ENCODE measurements at places on chromosomes 6 and 20.

GRCh38 chr20:61236713-61237112 lies 15.3 kb upstream of the CDH4 start:
- DNase-seq: no peak

DNA sequence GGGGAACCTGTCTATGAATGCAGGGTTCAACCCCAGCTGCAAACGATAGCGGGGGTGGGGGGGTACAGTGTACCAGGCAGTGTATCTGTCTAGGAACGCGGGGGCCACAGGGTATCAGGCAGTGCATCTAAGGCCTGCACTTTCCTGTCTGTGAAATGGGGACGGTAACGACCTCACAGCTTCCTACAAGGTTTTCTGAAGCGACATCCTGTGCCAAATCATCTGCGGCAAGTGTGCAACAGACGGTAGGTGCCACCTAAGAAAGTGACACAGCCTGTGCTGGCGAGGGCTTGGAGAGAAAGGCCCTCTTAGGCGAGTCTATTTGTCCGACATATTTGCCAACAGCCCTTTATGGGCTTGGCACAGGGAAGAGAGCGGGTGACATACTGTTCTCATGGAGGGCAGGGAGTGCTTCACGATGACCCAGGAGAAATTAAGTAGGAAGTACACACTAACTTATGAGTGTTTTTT lies 3.8 kb downstream of the DIDO1 start:
- peak; percentile 40 for DNase-seq

DNA sequence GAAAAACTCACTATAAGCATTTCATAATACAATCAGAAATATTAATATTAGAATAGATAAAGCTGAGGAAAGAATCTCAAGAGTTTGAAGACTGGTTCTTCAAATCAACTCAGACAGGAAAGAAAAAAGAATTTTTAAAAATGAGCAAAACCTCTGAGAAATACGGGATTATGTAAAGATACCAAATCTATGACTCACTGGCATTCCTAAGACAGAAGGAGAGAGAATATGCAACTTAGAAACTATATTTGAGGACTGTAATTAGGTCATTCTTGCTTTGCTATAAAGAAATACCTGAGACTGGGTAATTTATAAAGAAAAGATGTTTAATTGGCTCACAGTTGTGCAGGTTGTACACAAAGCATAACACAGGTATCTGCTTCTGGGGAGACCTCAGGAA lies 665.1 kb downstream of the RNF144B start:
- DNase-seq: no peak

DNA sequence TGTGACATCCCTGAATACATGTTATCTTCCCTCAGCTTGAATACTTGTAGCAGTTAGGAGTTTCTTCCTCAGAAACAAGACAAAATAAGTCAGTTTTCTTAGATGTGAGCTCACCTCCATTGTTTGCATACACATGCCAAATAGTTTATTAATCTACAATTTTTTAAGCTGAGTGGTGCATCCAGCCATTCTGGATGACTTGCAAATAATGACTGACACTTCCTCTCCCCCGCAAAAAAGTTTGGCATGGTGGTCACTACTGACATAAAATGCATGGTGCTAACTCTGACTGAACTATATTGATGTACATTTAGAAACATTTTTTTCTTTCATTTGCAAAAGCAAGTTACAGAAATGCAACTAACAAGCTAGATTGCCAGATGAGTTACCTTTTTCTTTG lies 55.5 kb downstream of the CYB5R4 start:
- DNase-seq: no peak

- DNase-seq: no peak
Measured at GRCh38 chr20:62262064-62262463, 23.7 kb downstream of the OSBPL2 start.

GRCh38 chr20:51500311-51500710 lies 42.2 kb downstream of the NFATC2 start:
- DNase-seq: peak; percentile 47

DNA sequence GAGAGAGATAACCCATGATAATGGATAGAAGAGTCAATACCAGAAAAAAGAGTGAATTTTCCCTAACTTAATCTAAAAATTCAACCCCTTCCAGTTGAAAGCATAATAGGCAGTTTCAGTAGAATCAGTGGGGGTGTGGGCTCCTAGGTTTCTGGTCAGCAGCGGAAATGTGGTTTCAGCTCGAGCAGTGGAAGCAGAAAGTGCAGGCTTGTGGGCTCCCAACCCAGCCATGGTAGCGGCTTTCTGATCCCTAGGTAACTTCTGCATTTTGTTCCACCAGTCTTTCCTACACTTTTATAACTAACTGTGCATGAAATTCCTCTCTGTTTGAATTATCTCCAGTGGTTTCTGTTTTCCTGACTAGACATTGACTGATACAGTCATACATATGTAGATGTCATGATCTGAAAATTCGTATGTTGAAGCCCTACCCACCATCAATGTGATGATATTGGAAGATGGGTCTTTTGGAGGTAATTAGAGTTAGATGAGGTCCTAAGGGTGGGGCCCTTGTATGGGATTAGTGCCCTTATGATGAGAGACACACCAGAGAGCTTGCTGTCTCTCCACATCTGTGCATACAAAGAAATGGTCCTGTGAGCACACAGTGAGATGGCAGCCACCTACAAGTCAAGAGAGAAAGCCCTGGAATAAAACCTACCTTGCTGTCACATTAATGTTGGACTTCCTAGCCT lies 6.5 kb upstream of the DDO start:
- DNase-seq: no peak

GRCh38 chr6:93341900-93342613 lies 77.3 kb downstream of the EPHA7 start:
- no peak for DNase-seq

DNA sequence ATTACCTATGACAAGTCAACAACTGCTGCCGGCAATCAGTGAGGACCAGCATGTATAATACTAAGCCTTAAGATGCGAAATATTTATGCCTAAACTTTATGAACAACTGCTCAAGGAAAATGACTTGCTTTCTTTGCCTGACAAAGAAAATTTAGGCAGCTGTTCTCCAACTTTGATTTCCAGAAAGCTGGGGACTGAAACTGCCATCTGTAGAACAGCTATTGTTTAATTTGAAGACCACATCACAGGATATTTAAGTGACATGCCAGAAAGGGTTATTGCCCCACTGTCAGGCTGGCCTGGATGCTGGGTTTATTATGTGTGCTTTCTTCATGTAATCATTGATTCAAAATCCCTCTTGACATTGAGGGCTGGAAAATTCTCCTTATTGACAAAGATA lies 153.9 kb upstream of the ENPP5 start:
- DNase-seq: no peak

DNA sequence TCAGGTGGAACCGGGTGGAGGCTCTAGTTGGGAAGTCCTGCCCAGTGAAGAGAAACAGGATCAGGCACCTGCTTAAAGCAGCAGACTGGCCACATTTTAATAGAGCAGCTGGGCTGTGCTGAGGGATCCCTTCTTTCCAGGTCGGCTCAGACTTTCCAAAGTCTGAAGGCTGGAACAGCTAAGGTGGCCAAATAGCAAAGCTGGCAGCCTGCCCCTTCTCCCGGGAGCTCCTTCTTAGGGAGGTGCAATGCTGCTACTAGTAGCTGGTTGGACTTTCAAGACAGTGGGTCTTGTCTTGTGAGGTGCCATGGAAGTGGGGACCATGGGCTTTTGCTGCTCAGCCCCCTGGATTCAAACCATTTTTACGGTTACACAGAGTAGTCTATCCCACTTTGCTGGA lies 30.7 kb upstream of the CST5 start:
- no peak for DNase-seq

GRCh38 chr6:301526-301925 lies 9.2 kb downstream of the DUSP22 start:
- no peak for DNase-seq

GRCh38 chr6:137254966-137255365 lies 35.8 kb upstream of the IFNGR1 start:
- DNase-seq: no peak

GRCh38 chr6:135913785-135914184 lies 62.3 kb downstream of the PDE7B start:
- no peak for DNase-seq

DNA sequence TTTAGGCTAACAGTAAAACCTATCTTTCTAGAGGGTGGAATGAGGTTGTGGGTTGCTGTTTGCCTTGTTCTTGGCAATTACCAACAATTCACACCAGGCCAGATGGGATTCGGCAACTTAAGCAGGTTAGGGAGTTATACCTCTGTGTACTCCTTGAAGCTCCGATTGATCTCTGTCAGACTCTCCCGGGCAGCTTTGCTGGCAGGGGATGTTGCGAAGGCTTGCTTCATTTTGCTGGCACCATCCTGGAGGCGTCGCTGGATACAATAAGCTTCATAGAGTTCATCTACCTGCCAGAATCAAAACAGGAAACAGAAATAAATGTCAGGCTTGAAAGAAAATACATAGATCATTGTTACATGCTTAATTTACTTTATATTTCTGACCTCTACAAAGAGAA lies 66.4 kb upstream of the ARMH2 start:
- no peak for DNase-seq

DNA sequence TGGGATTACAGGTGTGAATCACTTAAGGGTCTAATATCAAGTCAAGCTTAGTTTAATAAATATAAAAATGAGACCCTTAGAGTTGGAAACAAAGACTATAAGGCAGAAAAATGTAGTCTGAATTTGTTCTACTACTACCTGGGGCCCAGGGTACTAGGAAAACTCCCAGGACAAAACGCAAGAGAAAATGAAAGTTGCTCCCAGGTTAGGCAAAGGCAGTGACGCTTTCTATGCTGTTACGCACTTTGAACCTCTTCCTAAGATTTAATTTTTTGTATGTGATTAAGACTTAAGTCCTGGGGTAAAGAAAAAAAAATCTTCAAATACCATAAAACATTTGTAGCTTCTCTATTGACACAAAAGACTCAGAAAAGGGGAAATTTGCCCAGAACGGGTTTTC lies 17.3 kb downstream of the DSP start:
- DNase-seq: no peak

GRCh38 chr6:163356324-163356723 lies 58.2 kb upstream of the QKI start:
- no peak for DNase-seq

DNA sequence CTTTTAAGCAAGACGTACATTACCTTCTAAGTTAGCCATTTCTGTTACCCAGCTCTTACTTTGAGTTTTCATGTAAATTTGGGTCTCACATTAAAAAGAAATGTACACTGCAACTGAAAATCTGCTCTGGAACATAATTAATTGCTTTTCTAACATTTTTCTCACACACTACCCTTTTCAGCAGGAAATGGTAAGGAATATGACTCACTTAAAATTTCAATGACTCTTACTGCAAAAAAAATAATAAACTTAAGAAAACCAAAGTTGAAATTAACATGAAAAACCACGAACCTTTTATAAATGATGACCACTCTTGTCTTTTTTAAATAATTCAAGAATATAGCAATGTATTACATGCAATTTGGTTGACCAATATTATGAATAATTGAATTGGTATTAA lies 1.3 kb downstream of the CGA start:
- DNase-seq: no peak

DNA sequence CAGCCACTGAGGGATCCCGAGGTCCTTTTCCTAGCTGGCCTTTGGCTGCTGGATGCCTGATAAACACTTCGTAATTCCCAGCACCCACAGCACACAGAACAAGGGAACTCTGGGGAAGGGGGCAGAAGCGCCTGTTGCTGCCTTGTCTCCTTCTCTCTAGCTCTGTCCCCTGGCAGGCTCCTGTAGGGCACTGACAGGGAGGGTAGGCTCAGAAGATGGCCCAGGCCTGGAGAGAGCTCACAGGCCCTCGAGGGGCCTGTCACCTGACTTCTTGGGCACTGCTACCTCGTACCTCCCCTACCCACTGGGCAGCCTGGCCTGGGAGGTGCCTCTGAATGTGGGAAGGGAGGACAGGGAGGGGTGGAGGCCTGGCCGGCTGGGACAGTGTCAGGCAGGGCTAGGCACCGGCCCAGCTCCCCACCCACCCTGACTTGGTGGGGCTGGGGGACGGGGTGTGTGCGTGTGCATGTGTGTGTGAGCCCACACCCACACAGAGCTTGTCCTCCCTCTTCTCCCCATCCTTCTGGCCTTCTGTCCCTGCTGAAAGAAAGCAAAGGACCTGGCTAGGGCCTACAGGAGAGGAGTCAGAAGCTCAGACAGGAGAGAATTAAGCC lies 18.1 kb downstream of the C6orf132 start:
- DNase-seq: no peak

DNA sequence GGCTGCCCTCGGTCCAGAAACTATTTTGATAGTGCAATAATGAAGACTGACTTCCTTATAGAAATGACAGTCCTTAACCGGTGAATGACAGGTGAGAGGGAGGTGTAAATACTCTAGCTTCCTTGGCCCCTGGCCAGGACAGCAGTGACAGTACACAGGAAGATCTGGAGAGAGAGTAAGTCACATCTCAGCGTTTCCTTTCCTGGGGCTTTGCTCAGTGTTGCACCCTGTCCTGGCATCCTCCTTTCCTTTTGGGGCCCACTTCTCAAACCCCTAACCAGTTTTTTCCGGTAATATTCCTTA lies 336.9 kb downstream of the CD83 start:
- peak; percentile 42 for DNase-seq

DNA sequence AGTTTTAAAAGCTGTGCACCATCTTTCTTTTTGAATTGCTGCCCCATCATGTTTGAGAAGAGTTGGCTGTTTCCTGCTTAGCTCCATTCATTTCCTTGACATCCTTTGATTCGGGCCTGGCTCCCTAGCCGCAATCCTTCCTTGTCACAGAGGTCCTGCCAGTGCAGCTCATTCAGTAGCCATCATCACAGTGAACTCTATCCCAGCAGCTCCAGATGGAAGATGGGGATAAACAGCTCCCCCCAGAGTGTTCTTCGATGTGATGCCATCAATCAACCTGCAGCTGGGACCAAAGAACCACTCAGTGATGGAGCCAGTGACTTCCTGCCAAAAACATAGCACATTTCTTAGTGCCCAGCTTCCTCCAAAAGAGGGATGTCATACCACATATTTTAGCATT lies 158.8 kb downstream of the FRK start:
- no peak for DNase-seq

DNA sequence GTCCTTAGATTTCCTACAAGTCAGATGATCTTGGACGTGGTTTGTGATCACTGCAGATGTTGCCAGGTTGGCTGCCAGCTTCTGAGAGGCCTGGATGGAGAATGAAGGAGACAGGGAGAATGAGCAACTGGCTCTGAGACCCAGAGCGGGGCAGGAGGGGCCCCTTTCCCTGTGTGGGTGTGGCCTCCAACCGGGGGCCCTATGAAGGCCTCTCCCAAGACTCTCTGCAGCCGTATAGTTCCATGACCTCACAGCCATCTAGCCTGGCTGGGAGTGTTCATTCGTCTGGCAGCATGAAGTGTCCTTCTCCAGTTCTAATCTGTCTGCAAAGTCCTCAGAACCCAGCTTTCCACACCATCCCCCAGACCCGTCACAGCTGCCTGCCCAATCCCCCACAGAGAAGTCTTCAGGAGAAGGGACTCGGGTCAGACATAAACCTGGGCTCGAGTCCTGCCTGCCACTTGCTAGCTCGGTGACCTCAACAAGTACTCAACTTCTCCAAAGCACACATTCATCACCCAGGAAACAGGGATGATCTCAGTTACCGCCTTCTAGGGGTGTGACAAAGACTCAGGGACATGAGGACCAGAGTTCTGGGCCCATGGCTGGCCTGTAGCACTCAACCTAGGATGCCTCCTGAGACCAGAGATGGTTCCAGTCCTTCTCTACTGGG lies 122.6 kb downstream of the EDN3 start:
- no peak for DNase-seq

Data from naive thymus-derived CD8-positive, alpha-beta T cell (primary cell).